AML-193 (cell line): ENCODE measurements at places on chromosomes 6 and 20.

- no peak for DNase-seq
These were observed 20.2 kb upstream of the CD93 start for GRCh38 chr20:23106271-23106851.

DNA sequence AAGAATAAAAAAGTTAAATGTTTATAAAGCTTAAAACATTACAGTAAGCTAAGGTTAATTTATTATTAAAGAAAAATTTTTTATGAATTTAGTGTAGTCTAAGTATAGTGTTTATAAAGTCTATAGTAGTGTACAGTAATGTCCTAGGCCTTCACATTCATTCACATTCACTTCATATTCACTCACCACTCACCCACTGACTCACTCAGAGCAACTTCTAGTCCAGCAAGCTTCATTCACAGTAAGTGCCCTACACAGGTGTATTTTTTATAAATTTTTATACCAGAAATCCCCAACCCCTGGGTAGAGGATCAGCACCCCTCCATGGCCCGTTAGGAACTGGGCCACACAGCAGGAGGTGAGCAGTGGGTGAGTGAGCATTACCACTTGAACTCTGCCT, 24.3 kb upstream of the ADGRF1 start:
- DNase-seq = no peak

GRCh38 chr20:63579017-63579694, 5.1 kb upstream of the HELZ2 start:
- DNase-seq = no peak

DNA sequence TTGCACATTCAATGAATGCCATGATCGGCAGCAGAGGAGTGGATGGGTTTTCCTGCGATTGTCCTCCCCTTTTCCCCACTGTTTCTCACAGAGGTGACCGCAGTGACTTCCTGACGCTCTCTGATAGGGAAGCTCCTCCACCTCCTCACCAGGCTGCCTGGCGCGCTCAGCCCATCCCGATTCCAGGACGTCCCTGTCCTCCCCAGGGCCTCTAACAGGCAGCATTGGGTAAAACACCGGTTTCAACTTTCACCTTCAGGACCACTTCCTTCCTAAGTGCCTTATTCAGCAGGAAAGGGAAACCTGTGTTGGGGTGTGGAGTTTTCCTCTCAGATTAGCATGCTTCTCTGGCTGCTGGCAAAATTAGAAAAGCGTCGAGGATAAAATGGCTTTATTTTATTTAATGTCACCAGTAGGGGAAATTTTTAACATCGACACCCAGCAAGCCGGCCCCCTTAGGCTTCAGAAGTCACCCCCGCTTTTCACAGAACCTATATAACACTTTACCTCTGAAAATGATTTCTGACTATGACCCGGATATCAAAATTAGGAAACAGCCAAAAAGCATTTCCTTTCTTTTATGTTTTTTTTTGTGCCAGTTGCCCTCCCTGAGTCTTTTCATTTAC, 570.4 kb upstream of the GJE1 start:
- peak; percentile 64 for DNase-seq

GRCh38 chr20:17533396-17533795, 2.2 kb upstream of the BFSP1 start:
- DNase-seq = peak; percentile 5

DNA sequence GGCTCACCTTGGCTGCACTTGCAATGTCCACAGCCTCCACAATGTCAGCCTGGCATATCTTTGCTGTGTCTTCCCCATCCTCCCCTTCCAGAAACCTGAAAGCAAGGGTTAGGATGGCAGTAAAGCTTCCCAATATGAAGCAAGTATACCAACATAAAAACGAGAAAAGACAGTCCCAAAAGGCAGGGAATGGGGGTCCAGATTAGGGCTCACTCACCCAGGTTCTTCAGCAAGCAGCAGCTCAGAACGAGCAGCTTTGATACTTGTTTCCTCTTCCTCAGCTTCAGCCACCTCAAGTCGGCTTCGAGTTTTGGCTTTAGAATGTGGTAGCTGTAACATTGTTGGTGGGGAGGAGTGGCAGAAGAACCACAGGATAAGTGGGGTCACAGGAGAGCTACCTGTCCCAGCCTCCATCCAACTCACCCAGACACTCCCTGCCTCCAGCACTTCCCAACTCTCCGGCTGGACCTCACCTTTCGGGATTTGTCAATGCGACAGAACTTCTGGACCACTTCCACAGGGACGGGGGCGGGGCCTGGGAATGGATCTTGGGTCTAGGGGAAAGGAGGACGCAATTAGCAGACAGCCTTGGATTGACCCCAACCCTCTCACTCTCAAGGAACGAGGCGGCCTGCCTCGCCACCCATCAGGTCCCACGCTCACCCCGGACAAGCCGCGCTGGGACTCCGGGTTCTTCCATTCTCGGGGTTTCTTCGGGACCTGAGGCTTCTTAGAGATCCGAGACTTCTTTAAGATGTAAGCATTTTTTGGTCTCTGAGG, 708 bp downstream of the WDR46 start:
- no peak for DNase-seq

GRCh38 chr20:19453410-19453809, 241.0 kb downstream of the SLC24A3 start:
- DNase-seq = no peak

DNA sequence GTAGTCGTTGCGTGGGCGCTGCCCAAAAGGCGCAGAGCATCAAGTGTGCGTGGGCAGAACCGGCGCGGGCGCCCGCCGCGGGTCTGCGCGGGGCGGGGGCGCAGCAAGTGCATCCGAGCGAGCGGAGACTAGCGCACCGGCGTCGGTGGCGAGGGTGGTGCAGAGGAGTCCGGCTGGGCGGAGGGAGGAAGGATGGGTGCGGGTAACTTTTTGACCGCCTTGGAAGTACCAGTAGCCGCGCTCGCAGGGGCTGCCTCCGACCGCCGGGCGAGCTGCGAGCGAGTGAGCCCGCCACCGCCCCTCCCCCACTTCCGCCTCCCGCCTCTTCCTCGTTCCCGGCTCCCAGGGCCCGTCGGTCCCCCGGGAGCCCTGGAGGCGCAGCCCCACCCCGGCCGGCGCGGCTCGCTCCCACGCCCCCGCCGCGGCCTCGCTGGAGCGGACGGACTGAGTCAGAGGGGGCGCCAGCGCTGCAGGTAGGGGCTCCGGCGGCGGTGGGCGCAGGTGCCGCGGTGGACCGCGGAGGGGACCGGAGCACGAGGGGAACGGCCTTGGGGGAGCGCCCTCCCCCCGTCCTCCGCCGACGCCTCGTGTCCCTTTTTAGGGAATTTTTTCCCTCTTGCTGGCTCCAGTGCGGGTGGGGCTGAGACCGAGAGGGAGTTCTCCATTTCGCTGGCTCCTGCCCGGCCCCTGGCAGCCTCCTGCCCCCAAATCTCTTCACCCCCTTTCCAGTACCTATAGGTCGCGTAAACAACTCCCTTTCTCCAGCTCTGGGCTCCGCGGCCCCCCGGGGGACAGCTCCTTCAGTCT, 1.6 kb upstream of the DBNDD2 start:
- DNase-seq = no peak

- no peak for DNase-seq
These were observed 69.6 kb downstream of the PHACTR2 start for GRCh38 chr6:143747347-143747842.

DNA sequence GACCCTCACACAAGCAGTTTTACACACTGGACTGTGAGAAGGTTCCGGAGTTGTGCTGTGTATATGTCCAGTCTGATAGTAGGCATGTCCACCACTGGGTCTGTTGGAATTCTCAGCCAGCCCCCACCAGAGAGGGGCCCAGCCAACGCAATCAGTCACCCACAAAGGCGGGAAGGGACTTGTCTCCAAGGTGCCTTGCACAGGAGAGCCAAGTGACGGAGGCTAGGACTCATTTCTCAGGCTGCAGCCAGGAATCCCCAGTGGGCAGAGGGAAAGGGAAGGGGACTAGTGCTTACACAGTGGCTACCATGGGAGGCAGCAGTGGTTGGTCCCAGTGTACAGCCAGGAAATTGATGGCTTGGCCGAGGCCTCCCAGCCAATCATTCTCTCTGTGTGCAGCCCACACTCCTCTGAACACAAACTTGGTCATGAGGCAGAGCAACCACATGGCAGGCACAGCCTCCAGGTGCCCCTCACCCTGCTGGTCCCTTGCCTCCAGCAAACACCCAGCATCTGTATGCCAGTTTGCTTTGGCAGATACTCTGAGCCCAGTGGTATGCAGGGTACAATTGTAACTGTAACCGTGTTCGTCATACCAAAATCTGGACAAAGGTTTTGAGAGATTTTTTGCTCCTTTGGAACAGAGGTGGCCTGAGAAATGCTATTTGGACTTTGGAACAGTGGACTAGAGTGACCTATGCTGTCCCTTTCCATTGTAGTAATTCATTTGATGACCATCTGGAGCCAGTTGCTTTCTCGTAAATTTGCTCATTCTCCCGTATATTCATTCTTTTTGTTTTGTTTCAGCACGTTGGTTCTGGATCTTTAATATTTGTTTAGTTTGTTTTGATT, 72.9 kb upstream of the MYL9 start:
- no peak for DNase-seq

GRCh38 chr20:62774762-62775161, 21.5 kb upstream of the MRGBP start:
- no peak for DNase-seq

DNA sequence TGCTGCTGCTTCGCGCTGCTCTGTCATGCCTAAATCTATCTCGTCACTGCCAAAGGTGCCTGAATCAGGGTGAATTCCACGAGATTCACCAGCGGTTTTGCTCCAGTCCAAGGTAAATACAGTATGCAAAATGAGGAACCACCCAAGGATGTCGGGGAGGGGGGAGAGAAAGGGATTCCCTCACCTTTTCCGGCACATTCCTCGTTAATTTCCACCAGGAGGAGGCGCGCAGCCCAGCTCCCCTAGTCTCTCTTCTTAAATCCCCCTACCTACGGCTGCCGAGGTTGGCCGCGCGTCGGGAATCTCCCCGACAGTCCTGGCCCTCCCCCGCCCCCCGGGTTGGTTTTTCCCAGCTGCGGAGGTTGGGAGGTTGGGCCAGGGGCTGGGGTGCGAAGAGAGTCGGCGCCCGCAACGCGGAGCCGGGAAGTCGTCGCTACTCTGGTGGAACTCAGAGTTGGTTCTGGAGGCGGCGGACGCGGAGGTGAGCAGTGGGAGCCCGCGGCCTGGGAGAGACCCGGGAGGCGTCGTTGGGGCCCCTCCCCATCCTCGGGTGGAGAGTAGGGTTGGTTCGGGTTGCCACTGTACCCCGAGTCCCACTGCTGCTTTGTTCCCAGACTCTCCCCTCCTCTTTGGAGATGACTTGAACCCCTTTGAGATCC, at the start of gene TPBG:
TPBG (plus strand) TSS at position 390 of the 659 bp plus-strand sequence. CDS start 1,145 bp downstream, outside the sequence.
- DNase-seq = no peak

DNA sequence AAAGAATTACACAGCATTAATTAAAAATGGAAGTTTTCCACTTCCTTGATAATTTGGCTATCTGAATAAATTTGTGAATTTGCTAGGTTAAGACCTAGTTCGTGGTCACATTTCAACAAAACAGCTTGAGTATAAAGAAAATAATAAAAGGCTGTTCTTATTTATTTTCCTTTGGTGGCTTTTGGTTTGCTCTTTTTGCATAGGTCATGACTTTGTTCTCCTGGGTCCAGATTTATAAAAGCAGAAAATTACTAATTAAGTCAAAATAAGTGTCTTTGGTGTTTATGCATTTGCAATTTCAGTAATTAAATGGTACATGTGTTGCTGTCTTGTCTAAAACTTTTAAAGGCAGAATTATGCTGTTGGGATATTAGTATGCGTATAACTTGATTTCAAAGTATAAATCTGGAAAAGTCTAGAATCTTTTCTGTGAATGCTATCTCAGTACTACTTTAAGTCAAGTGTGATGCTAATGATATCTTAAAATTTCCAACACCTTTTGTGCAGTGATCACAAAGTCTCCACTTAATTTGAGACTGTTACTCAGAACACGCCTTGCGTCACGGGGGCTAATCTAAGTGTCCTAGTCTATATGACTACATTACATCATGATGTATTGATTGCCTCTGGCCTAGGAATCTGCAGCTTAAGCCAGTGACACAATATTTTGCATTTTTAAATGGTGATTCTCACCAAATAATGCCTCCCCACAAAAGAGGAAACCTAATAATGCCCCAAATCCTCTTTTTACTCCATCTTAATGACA, 41.0 kb downstream of the GNAS start:
- DNase-seq = no peak

DNA sequence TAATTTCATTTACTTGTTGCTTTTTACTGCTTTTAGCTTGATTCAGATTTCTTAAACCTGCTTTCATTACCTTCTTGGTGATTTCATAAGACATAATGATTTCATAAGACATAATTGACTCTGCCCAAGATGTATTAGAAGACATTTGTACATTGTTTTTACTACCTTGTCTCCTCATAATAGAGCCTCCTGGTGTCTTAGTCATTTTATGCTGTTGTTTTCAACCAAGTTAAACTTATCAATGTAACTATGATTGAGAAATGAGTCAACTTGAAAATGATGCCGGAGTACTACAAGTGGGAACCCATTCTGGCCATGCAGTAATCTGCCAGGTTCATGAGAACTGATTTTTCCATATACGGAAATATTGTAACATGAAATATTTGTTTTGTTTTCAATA, 573.6 kb downstream of the MMUT start:
- DNase-seq = no peak

DNA sequence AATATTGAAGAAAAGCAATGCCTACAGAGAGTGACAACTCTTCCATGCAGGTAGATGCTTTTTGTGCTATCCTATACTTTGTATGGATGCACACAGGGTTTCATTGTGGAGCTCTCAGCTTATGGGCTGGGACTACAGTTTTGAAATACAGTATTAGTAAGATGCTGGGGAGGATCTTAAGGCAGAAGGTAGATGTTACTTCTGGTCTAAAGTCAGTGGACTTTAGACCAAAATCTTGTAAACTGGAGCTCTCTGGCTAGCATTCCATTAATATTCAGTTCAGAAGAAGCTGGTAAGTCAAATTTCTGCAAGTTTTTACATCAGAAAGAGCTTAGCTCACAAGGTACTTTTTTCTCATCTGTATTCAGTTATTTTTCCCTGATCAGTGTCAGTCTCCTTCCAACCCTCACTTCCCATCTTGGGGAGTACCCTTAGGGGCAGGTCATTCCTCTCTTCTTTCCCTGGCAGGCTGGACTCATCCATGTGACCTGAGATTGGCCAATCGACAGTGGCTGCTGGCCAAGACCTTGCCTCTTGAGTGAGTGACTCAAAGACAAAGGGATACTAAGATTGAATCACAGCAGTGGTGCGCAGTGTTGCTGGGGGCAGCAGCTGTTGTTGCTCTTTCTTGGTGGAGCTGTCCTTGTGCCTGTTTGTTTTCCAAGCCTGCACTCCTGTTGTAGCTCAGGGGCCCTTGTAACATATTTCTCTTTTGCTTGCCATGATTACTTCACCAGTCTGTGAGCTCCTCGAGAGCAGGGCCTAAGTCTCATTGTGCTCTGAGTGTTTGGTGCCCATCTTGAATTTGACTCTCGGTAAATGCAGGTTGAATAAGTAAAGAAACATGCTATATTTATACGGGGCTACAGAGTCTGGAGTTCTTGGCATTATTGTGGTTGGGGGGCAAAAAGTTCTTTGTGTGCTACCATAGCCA, 2.8 kb upstream of the PHF20 start:
- peak; percentile 55 for DNase-seq

DNA sequence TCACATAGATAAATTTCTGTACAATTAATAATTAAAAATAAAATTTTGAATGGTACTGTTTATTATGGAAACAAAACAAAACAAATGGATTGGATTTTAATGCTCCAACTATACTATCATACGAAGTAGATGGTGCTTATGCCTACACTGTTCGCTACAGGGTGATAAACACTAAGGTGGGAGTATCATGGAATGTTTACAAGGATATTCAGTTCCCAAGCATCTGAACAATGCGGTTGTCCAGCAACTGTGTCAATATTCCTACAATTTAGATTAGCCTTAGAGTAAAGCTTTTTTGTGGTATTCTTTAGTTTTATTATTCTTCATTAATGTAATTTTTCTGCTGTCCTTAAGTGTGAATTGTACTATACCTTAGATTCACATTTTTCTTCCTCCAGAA, 105.1 kb downstream of the MMS22L start:
- DNase-seq = no peak

GRCh38 chr6:106609699-106610098, 19.6 kb downstream of the RTN4IP1 start:
- peak; percentile 69 for DNase-seq
